Activated naive CD4-positive, alpha-beta T cell treated with anti-CD3 and anti-CD28 coated beads, Interleukin-2, amount 10 ng/mL, durations not matched to agents 5 hours and 36 hours (primary cell): ENCODE measurements at places on chromosomes 7 and 10. TPM values are rescaled to one million over a fixed set of nuclear protein-coding genes. Genes with fewer than 3 reads are reported as not detected.

The FBXO24 gene
- total RNA-seq: 1.5 TPM

The STAMBPL1 gene
- total RNA-seq: 56.3 TPM

The HKDC1 gene
- total RNA-seq: 9.6 TPM

The ZPBP gene
- total RNA-seq: not detected

The PPP1R17 gene
- total RNA-seq: not detected

The ADIRF gene
- total RNA-seq: not detected

The CPA4 gene
- total RNA-seq: not detected

The HOXA7 gene
- not detected for total RNA-seq

The SFXN3 gene
- 50.1 TPM for total RNA-seq

The CALHM2 gene
- 108 TPM for total RNA-seq

The AGK gene
- 42.9 TPM for total RNA-seq

The ANLN gene
- total RNA-seq: 49.0 TPM

The NUTM2E gene
- 0.12 TPM for total RNA-seq

The NKX1-2 gene
- total RNA-seq: not detected

The STRA8 gene
- not detected for total RNA-seq

The TMEM120A gene
- 26.0 TPM for total RNA-seq

The MGAM2 gene
- not detected for total RNA-seq

The KMT2C gene
- total RNA-seq: 73.1 TPM

The MOGAT3 gene
- total RNA-seq: 0.18 TPM

The CLRN3 gene
- total RNA-seq: not detected

The ZNF727 gene
- total RNA-seq: 0.15 TPM

The GJC3 gene
- not detected for total RNA-seq

The CALML3 gene
- not detected for total RNA-seq

The BICC1 gene
- not detected for total RNA-seq

The GALNT17 gene
- not detected for total RNA-seq

The ADAM12 gene
- 0.07 TPM for total RNA-seq

The HTR7 gene
- total RNA-seq: not detected

The CCDC146 gene
- 5.4 TPM for total RNA-seq

The SPDYE6 gene
- total RNA-seq: not detected

The ACTL6B gene
- not detected for total RNA-seq

The XRCC2 gene
- total RNA-seq: 7.9 TPM

The UCN3 gene
- total RNA-seq: not detected

The UNCX gene
- not detected for total RNA-seq

The GPR158 gene
- total RNA-seq: not detected

The NOS3 gene
- total RNA-seq: 31.9 TPM

The MRLN gene
- total RNA-seq: not detected

The LRRC17 gene
- total RNA-seq: not detected

The ELN gene
- not detected for total RNA-seq

The LIPJ gene
- total RNA-seq: not detected

The PLEKHS1 gene
- not detected for total RNA-seq

The WIPF3 gene
- not detected for total RNA-seq

The EPO gene
- total RNA-seq: 0.15 TPM

The NPSR1 gene
- total RNA-seq: not detected

The VENTX gene
- not detected for total RNA-seq

The PSD gene
- total RNA-seq: 2.0 TPM

The CH25H gene
- total RNA-seq: not detected

The CRTAC1 gene
- not detected for total RNA-seq

The TMEM270 gene
- not detected for total RNA-seq

The IL6 gene
- total RNA-seq: 7.1 TPM

The VSTM4 gene
- not detected for total RNA-seq

The RAPGEF5 gene
- 0.29 TPM for total RNA-seq

The HIBADH gene
- total RNA-seq: 13.0 TPM

The RPP38 gene
- total RNA-seq: 15.2 TPM

The TMEM229A gene
- total RNA-seq: not detected

The C7orf57 gene
- total RNA-seq: 0.28 TPM
